ENCODE measurements at places on chromosomes 3 and 15. TPM values are rescaled to one million over a fixed set of nuclear protein-coding genes. Genes with fewer than 3 reads are reported as not detected.

CPN2 gene
- polyA plus RNA-seq: 0.09 TPM

RYK gene
- 52.3 TPM for polyA plus RNA-seq

MYO5C gene
- 9.4 TPM for polyA plus RNA-seq

CACNA2D2 gene
- polyA plus RNA-seq: 8.2 TPM

TNIK gene
- polyA plus RNA-seq: 49.1 TPM

PRSS50 gene
- polyA plus RNA-seq: not detected

AQP9 gene
- polyA plus RNA-seq: 0.12 TPM

HRG gene
- polyA plus RNA-seq: 0.18 TPM

IL1RAP gene
- 5.8 TPM for polyA plus RNA-seq

UQCC5 gene
- 12.2 TPM for polyA plus RNA-seq

SV2B gene
- 3.9 TPM for polyA plus RNA-seq

DAZL gene
- polyA plus RNA-seq: not detected

PLA2G4D gene
- polyA plus RNA-seq: 0.08 TPM

- DNase-seq: no peak
Observed at GRCh38 chr15:77059786-77060361, 11.0 kb downstream of the TSPAN3 start.

GRCh38 chr3:45165497-45166283 lies 19.5 kb upstream of the CDCP1 start:
- no peak for DNase-seq

GRCh38 chr3:50323614-50324199 lies 1.2 kb upstream of the HYAL2 start:
- no peak for DNase-seq

GRCh38 chr3:195708626-195709481 lies 11.9 kb upstream of the MUC20 start:
- no peak for DNase-seq

DNA sequence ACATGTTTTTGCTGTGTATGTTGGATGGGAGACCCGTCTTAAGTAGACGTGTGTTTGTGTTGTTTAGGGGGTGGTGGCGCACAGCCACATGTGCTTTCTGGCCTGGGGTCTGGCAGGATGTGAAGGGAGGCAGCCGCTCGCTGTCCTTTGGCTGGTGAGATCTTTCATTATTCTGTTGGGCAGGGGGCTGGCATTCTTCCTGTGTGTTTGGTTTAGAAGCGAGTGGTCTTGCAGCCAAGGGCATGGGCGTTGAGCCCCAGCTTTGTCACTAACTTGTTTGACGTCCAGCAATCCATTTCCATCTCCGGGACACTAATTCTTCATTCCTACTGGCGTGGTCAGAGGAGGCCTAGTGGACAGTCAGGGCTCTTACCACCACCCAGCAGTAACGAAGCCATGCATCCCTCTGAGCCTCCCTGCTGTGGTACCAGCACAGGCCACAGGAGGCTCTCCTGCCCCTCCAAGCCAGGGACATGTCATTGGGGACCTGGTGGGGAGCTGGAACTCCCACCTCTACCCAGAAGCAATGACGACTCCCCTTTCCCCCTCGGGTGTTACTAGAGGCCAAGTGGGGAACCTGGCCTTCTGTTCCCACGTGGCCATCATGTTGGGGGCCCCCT lies 10.7 kb downstream of the THSD4 start:
- no peak for DNase-seq

DNA sequence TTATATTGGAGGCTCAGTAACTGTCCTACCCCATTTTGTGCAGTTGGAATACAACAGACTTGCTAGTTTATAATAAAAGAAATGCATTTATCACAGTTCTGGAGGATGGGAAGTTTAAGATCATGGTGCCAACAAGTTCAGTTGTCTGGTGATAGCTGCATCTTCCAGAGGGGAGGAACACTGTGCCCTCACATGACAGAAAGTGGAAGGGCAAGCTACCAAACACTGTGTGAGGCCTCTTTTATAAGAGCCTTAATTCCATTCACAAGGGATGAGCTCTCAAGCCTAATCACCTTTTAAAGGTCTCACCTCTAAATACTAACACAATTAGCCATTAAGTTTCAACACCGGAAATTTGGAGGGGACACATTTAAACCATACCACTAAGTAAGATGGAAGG lies 1073.9 kb downstream of the PLOD2 start:
- no peak for DNase-seq

DNA sequence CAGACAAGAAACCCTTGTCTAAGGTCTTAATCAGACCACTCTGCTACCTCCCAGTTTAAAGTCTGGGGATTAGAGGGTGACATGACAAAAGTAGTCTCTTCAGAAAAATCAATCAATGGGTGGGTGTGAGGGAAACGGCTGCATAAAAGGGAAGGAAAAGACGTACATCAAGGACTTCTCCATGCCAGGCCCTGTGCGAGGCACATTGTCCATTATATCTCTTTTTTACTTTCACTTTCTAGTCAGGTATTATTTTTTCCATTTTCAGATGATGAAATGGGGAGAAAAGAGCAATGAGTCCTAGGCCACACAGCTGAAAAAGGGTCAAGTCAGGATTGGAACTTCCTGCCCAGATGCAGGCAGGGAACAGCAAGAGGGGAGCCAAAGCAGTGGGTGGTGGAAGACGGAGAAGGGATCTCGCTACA lies 4.6 kb upstream of the CX3CR1 start:
- no peak for DNase-seq

DNA sequence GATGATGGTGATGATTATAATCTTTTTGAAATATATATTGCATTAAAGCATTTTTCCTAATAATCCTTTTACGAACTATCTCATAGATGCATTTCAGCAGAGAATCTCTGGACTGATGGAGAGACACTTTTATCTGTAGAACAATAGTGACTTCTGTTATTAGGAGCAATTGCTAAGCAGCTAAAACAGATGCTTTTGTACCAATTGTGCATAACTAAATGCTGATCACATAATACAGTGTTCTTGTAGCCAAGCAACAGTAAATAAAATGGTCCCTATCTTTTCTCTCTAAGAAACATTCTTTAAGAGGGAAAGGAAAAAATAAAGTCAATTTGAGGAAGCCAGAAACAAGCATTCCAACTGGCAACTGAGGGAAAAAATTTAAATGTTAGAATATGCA lies 405.8 kb upstream of the GOLIM4 start:
- DNase-seq: peak; percentile 13

GRCh38 chr15:29740692-29741311 lies 81.5 kb downstream of the TJP1 start:
- no peak for DNase-seq

GRCh38 chr3:11944052-11944673 lies 60.0 kb upstream of the SYN2 start:
- no peak for DNase-seq

DNA sequence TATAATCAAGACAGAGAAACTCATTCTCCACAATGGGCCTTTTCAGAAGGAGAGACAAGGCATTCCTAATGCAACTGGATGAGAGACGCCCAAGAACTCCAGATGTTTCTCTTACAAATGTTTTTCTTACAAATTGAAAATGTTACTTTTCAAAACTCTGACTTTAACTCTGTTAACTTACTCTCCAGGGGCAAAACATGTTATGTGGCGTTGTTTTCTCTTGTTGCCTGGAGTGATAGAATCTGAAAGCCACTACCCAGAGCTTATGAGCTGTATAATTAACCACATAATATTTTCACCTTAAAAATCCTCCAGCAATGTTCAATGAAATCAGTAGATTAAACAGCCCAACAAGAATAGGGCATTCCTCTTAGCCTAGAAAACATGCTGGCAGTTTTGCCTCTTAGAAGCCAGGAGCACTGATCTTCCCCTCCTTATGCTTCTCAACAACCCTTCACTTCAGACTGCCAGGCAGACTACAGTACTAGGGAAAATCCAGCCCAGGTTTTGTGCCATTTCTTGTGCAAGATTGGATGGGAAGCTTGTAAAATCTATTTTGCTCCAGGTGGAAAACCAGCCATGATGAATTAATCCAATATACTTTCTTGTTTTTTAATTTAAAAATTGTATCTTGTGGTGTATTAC lies 186.7 kb upstream of the GADL1 start:
- DNase-seq: peak; percentile 14

DNA sequence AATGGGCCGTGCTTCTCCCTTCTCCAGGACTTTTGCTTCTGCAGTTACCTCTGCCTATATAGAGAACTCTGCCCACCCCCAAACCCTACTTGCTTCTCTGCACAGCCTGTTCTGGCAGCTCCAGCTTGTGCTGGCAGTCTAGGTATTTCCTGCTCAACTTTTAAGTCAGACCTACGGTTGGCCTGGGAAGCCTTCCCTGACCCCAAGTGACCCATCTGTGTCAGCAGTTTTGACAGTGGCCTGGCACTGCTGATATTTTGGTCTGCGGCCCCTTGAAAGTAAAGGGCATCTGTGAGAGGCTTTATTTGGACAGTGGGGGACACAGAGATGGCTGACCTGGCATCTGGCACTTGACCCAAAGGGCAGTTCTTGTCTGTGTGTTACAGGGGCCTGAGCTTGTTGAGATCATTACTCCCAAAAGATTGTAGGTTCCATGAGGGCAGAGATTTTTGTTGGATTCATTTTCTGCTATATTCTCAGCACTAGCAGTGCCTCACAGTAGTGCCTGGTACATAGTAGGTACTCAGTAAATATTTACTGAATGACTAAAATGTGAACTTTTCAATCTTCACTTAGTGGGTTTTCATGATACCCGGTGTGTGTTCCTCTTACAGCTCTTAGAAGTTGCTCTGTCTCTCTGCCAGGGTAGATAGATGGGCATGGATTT lies 55.2 kb upstream of the TRAK1 start:
- DNase-seq: no peak

DNA sequence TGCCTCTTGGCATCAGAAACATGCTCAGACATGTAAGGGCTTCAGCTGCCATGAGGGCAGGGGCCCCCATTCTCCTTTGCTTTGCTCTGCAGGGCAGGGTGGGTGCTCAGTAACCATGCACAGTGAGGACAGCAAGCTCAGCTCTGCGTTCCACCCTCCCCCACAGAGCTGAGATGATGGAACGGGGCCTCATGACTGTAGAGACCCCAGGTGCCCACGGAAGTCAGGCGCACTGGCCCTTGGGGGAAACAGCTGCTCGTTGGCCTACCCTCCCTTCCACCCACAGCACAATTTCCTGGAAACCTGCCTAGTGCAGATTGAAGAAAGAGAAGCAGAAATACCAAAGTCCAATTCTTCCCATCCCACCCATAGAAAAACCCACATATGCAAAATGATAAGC lies 10.5 kb downstream of the CTXND1 start:
- DNase-seq: no peak

DNA sequence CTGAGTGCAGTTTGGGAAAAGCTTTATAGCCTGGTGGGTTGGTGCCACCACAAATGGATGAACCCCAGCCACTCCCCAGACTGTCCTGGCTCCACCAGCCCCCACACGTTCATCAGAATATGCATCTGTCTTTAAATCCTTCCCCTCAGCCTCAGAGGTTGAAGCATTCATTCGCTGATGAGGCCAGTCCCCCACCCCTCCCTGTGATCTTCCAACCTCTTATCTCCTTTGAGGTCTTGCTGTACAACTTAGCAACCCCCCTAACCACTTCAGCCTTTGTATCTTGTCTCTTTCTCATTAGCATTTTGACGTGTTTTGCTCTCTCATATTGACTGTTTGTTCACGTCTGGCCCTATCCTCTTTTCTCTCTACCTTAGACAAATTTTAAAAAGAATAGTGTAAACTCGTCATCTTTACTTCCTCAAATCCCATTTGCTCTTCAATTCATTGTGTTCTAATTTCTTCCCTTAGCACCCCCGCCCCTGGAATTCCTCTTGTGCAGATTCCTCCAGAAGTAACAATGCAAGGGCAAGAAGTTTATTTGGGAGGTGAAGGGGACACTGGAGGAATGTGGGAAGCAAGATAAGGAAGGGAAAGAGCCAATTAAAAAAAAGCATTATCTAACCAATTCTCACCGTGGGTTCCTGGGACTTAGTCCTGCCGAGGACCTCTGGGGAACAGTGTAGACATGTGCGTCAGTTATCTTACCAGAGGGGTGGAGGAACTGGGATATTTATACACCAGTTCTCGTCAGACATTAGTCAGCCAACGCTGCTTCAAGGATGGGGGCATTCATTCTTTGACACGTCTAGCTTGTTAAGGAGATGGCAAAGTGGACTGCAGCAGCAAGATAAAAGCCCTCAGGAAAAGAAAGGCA lies 38.6 kb downstream of the MOBP start:
- DNase-seq: no peak

- DNase-seq: peak; percentile 53
Observed at GRCh38 chr3:50515565-50516439, 12.4 kb upstream of the CACNA2D2 start.

DNA sequence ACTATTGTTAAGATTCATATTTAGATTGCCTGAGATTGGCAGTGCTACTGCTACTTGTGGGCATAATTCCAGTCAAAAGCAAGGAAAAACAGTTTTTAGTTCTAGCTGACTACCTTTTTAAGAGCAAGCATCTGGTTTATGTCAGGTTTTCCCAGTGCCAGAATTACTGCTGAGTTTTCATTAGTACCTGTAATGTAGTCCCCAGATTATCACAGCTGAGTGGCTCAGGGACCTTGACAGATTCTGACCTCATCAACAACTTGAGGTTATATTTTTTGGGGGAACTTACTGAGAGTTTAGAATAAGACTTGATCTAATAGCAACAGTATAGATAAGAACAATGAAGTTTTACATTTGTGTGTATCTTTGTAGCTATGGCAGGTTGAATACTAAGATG lies 31.0 kb downstream of the NXPE3 start:
- no peak for DNase-seq

GRCh38 chr3:3448468-3448867 lies 269.0 kb upstream of the CRBN start:
- no peak for DNase-seq

DNA sequence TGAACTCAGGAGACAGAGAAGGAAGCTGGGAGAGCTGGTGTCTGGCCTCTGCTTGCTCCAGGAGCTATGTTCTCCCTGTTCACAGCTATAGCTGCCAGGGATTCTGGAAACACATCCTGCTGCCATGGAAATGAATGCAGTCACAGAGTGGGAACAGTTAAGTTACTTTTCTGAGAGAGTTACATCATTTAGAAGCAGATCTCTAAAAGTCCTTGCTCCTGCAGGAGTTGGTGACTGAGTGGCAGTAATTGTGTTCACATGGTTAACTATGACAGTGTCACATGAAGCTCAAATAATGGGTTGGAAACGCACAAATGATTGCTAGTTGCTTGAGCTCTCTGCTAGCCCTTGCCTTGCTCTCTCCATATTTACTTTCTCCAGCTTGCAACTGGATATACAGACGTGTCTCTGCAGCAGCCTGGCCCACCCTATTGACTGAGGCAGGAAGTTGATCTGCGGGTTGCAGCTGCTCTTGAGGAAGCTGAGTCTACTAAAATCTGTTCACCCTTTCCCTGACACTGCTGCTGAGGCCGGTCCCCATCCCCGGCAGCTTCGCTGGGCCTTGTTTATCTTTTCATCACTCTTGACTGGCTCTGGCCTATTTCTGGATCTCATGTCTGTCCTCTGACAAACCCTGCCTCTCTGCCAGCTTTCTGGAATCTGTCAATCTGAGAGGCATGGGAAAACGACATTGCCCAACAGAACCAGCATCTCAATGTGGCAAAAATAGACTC lies 16.7 kb upstream of the ISLR start:
- DNase-seq: peak; percentile 70

- no peak for DNase-seq
Observed at GRCh38 chr15:65069779-65070546, 2.2 kb upstream of the RASL12 start.

- DNase-seq: no peak
Observed at GRCh38 chr3:46669191-46669999, 24.1 kb downstream of the ALS2CL start.

All from hindlimb muscle (tissue), 1 donor.